ENCODE measurements at places on chromosomes 3 and 15.

DNA sequence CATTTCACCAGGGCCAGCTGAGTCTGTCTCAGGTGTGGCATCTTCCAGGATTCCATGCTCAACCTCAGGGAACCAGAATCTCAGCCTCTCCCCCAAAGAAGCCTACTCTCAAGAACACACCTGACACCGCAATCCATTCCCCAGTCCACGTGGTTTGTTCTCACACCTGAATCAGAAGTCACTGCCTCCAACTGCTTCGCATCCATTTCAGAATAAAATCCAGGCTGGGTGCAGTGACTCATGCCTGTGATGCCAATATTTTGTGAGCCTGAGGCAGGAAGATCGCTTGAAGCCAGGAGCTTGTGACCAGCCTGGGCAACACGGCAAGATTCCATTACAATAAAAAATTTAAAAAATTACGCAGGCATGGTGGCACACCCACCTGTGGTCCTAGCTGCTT, 212.2 kb downstream of the FOXP1 start:
- no peak for DNase-seq

DNA sequence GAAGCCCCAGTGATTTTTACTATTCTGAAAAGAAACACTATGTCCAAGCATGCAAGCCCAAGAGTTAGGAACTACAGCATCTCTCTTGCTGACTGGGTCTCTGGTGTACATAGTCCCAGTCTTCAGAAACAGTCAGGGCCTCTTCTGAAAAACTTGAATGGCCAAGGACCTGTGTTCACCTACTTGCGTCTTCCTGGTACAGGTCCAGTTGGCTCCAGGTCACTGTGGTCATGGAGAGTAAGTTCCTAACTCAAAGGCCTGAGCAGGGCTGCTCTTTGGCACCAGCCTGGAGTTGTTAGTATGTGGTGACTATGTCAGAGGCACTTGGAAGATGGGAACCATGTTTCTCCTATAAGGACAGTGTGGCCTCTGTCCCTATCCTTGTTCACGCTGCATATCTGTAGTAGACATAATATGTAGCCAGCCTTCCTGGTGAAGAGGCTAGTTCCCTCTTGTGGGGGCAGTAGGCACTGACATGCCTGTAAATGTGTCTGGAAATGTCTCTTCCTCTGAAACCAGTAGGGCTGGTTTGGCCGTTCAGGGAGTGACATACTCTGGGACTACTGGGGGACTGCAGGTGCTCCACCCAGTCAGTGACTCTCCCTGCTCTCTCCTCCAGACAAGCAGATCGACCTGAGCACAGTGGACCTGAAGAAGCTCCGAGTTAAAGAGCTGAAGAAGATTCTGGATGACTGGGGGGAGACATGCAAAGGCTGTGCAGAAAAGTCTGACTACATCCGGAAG, 2.6 kb upstream of the RBM15B start:
- no peak for DNase-seq

DNA sequence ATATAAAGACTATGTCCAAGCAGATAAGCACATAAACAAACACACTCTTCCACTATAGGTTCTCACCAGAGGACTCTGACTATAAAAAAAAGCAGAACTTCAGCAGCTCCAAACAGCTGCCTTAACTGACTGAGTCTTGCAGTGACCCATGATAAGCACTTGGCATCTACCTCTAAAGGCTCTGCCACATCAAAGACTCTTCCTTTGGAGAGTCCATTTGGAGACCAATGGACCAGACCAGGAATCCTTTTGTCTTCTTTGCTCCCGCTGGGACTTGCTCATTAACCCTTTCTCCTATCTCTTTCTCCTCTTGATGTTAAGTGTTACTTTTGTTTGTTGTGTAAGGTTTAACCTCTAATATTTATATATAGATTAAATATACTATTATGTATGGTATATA, 424.1 kb downstream of the RSL24D1 start:
- no peak for DNase-seq

DNA sequence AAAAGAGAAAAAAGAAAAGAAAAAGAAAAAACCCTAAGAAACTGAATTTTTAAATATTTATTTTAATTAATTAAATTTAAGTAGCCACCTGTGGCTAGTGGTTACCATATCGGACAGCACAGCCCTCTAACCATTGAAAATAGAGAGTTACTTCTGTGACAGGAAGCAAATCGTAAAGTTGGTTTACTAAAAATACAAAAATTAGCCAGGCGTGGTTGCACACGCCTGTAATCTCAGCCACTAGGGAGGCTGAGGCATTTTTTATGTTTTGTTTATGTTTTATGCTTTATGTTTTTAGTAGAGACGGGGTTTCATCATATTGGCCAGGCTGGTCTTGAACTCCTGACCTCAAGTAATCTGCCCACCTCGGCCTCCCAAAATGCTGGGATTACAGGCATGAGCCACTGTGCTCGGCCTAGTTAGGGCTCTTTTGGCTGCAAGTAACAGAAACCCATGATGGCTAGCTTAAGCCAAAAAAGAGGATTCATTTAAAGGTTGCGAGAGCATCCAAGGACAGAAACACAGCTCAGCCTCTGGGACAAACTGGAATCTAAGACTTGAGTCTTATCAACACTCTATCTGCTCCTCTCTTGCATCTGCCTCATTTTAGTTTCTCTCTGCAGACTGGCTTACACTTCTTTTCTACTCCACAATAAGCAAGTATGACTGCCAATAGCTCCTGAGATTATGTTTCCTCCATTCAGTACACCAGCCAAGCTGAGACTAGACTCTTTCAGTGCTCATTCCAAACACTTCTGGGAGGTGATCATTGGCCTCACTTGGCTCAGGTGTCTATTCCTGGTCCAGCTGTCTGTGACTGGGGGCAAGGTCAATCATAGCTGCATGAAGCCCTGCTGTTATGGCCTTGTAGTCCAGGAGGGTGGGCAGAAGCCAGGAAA, 6.8 kb upstream of the SKIL start:
- DNase-seq, result no peak

DNA sequence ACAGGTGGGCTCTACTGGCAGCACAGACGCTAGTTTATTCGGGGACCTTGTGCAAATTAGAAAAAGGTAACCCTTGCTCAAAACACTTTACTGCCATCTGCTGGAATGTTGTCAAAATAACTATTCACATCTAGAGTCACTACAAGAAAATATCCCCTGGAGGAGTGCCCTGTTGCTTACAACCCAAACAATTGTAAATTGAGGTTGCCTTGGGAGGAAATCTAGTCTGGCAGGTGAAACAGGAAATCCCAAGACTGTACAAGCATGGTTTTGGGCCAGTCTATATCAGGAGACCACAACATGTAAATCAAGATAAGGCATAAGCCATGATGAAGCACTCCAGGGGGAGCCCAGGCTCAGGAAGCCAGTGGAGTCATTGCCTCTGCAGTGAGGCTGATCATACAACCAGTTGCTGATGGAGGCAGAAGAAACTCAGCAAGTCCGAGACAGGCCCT, 136.8 kb upstream of the ACP3 start:
- DNase-seq, result no peak

DNA sequence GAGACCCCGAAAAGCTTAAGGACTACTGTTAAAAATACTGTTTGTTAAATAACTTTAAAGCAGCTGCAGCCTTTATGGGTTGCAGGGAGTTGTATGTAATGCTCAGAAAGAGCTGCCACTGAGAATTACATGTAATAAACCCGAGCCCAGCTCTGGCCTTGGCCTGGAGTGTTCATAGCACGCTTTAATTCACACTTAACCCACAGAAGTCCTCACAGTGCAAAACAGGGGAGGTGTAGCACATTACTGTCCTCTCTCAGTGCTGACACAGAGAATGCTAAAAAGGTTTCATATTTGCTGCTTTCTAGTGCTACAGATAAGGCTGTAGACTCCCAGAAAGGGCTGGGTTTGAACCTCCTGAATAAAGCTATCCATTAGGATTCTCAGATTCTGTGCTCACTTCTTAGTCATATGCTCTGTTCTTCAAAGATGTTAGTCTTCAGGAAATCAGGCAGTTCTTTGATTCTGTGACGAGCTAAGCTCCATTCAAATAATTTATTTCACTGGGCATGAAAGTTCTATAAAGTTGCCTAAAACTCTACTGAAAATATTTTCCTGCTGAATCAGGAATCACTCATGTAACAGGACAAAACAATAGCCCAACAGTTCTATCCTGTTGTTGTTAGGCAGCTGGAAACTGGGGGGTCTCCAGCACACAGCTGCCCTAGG, 108.0 kb downstream of the SENP2 start:
- no peak for DNase-seq

- DNase-seq, result no peak
These were observed 19.8 kb upstream of the NUDT16 start for GRCh38 chr3:131361464-131362421.

- no peak for DNase-seq
These were observed 47.8 kb downstream of the ZNF621 start for GRCh38 chr3:40572588-40572987.

GRCh38 chr15:62357431-62357830, 192.3 kb upstream of the C2CD4B start:
- DNase-seq, result no peak

DNA sequence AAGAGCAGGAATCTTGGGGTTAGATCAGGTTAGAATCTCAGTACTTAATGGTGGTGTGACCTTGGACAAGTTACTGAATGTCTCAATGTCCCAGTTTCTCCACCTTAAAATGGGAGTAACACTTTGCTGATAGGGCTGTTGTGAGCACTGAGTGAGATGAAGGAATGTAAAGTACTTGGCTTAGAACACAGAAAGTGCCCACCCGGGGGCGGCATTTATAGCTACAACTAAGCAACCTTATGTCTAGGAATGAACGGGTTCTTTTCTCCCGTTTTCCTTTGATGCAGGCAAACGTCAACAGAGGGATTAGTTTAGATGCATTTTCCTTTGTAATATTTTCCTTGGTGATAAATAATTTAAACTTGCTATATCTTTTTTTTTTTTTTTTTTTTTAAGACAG, 176.6 kb downstream of the USP13 start:
- DNase-seq, result no peak

DNA sequence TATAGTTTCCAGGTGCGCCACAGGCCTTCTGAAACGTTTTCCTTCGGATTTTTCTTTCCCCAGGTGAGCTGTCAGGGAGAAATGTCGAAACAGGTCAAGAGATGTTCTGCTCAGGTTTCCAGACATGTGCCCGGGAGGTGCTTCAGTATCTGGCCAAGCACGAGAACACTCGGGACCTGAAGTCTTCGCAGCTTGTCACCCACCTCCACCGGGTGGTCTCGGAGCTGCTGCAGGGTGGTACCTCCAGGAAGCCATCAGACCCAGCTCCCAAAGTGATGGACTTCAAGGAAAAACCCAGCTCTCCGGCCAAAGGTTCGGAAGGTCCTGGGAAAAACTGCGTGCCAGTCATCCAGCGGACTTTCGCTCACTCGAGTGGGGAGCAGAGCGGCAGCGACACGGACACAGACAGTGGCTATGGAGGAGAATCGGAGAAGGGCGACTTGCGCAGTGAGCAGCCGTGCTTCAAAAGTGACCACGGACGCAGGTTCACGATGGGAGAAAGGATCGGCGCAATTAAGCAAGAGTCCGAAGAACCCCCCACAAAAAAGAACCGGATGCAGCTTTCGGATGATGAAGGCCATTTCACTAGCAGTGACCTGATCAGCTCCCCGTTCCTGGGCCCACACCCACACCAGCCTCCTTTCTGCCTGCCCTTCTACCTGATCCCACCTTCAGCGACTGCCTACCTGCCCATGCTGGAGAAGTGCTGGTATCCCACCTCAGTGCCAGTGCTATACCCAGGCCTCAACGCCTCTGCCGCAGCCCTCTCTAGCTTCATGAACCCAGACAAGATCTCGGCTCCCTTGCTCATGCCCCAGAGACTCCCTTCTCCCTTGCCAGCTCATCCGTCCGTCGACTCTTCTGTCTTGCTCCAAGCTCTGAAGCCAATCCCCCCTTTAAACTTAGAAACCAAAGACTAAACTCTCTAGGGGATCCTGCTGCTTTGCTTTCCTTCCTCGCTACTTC, 3.8 kb downstream of the BHLHE40 start:
- DNase-seq, result no peak

GRCh38 chr3:40278791-40279190, 30.7 kb upstream of the EIF1B start:
- DNase-seq, result no peak

- DNase-seq, result no peak
These were observed 41.0 kb upstream of the CMSS1 start for GRCh38 chr3:99776516-99777209.

DNA sequence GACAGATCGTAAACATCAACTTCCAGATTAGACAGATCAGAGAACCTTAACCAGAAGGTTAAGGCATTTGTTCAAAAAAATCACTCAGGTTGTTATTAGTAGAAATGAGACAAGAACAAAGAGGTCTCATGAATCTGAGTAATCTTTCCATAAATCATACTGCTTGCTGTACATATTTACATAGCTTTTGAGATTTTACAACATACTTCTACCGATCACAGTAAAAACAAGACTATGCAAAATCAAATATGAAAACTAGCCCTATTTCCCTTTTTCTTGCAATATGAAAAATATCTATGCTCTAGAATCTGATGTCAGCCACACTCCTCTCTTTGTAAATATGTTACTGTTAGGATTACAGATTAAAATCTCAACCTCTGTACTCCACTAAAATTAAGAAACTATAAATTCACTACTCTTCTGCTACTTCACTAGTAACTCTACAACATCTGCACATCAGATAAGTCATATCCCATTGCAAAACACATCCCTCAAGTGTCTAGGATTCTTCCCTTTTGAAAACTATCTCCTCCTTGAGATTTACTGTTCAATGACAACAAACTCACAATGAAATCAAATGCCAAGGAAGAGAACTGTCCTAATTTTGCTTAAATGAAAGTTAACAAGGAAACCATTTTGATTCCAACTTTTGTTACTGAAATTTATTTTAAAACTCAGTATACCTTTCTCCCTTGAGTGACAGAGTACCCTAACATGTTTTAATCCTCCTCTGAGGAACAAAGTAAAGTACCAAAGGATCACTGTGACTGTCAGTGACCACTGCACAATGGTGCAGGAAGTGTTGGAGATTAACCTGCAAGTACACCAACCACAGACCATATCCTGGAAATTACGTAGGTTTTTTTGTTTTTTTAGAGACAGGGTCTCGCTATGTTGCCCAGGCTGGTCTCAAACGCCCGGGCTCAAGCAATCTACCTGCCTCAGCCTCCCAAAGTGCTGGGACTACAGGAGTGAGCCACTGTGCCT, 12.8 kb downstream of the DCUN1D1 start:
- no peak for DNase-seq

Measured in activated T-helper 1 cell treated with anti-CD3 and anti-CD28 coated beads, Interleukin-2, amount 50 U/mL, for 16 hours (primary cell).